ENCODE measurements at places on chromosomes 1 and 21. TPM values are rescaled to one million over a fixed set of nuclear protein-coding genes. Genes with fewer than 3 reads are reported as not detected.

Gene CLIC6
- total RNA-seq, result 0.10 TPM

Gene SH3BGR
- 0.86 TPM for total RNA-seq

Gene OR2L8
- 0.62 TPM for total RNA-seq

Gene FCGR1A
- 0.30 TPM for total RNA-seq

DNA sequence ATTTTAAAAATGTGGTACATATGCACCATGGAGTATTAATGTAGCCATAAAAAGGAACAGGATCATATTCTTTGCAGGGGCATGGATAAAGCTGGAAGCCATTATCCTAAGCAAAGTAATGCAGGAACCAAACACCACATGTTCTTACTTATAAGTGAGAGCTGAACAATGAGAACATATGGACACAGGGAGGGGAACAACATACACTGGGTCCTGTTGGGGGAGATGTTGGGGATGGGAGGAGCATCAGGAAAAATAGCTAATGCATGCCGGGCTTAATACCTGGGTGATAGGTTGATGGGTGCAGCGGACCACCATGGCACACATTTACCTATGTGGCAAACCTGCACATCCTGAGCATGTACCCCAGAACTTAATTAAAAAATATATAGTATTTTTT lies 352.5 kb upstream of the KAZN start:
- H3K36me3 ChIP-seq, result no peaks in the 10 kb centered on the region
- peaks cover 18% of the 10 kb centered on the region for H3K27me3 ChIP-seq
- DNase-seq, result no peak
- no peak overlapping the region for H3K4me3 ChIP-seq
- no peaks in the 10 kb centered on the region for H3K4me1 ChIP-seq

DNA sequence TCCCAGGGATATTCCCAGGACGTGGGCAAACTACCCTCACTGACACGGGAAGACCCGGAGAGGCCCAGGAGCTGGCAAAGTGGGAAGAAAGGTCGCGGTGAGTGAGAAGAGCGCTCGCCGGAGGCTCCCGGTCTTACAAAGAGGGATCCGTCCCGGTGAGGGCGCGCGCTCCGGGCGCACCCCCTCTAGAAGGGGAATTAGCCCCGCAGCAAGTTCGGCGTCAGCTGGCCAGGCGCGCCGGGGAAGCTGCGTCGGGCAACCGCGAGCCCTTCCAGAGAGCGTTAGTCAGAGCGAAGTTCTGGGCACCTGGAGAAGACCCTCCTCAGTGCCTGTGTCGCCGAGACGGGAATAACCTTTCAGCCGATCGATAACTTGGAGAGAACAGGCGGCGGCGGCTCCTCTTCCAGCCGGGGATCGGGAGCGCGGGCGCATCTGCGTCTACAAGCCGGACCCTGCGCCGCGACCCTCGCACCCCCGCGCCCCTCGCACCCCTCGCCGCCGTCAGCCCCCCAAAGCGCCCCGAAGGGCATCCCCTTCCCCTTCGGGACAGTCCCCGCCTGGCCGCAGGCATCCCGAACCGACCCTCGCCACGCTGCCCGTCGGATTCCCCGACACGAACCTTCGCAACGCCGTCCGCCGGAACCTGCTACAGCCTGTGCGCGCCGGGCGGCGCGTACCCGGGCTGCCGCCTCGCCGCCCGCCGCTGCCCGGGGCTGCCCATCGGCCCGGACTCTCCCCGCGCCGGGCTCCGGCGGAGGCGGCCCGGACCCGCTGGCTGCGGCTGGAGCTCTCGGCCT lies 485 bp downstream of the SIPA1L2 start:
- H3K4me3 ChIP-seq, result peak overlapping the region; percentile 89
- H3K36me3 ChIP-seq, result no peaks in the 10 kb centered on the region
- H3K4me1 ChIP-seq, result peaks cover 28% of the 10 kb centered on the region

DNA sequence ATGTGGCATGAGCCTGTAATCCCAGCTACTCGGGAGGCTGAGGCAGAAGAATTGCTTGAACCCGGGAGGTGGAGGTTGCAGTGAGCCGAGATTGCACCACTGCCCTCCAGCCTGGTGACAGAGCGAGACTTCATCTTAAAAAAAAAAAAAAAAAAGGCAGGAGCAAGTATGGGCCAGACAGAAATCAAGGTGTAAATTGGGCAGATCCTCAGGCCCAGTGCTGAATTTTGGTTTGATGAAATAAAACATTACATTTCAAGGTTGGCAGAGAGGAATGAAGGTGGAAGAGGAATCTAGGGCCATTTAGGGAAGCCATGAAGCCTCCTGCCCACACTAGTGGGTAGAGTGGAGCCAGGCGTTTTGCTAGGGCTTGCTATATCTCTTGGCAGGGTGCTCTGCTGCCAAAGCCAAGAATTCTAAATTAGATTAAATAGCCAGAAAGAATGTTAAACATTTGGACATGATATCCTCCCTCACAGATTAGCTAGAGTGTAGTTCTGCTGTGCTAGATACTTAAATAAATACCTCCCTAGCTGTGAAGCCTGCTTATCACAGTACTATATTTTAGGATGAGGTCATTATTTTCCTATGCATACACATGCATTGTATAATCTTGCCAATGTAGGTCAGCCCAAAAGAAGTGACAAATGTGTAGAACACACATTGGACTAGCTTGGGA lies 16.6 kb upstream of the LGALS8 start:
- peaks cover 29% of the 10 kb centered on the region for H3K4me1 ChIP-seq
- no peaks in the 10 kb centered on the region for H3K27me3 ChIP-seq
- H3K27ac ChIP-seq, result peak overlapping the region; percentile 91

DNA sequence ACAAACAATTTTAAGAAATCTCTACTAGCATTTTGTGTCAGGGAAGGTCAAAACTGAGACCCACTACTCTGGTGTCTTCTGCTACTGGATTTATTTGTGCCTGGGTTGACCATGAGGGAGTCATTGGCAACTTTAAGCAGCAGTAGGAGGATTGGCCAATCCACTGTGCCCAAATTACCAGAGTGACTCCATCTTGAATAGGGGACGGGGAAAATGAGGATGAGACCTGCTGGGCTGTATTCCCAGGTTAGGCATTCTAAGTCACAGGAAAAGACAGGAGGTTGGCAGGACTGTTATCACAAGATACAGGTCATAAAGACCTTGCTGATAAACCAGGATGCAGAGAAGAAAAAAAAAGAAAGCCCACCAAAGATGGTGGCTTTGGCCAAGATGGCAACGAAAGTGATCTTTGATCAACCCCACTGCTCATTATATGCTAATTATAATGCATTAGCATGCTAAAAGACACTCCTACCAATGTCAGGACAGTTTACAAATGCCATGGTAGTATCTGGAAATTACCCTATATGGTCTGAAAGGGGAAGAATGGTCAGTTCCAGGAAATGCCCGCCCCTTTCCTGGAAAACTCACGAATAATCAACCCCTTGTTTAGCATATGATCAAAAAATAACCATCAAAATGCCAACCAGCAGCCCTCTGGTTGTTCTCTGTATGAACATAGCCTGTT lies 200.9 kb downstream of the LTN1 start:
- DNase-seq, result no peak
- H3K4me3 ChIP-seq, result no peak overlapping the region
- no peaks in the 10 kb centered on the region for H3K36me3 ChIP-seq
- no peak overlapping the region for H3K27ac ChIP-seq

GRCh38 chr21:46120301-46121285 lies 22.7 kb downstream of the COL6A2 start:
- H3K4me1 ChIP-seq, result no peaks in the 10 kb centered on the region
- H3K36me3 ChIP-seq, result no peaks in the 10 kb centered on the region
- DNase-seq, result peak; percentile 7
- no peaks in the 10 kb centered on the region for H3K27me3 ChIP-seq
